NCI-H187 treated with DMSO at 0.1 percent for 48 hours (cell line): ENCODE measurements at places on chromosomes 2 and 18.

DNA sequence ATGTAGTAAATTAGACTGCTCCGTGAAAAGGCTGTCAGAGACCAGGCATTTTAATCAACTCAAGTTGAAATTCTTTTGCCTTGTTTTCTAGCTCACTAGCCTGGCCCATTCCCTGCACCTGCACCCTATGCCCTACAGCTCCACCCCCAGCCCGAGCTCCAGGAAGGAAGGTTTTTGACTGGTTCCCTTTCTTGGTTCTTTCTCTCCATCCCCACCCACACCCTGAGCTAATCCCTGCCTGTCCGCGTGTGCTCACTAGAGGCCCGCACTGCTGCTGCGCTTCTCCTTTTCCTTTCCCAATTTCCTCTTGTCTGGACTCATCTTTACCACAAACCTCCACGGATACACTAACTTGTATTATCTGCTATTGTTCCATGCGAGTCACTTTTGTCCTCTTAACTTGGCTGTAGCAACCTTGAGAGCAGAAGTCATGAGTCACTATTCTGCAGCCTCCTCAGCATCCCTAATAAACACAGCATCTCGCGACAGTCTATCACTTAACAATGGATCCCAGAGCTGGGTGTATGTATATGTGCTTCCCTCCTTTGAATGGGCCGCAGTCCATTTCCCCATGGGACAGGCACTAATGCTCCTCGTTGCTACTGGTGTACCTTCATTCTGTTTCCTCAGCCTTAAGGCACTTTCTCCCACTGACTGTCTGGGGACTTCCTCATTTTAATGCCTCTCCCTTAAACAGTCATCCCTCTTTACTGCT, 36.5 kb downstream of the COLEC12 start:
- DNase-seq = no peak

DNA sequence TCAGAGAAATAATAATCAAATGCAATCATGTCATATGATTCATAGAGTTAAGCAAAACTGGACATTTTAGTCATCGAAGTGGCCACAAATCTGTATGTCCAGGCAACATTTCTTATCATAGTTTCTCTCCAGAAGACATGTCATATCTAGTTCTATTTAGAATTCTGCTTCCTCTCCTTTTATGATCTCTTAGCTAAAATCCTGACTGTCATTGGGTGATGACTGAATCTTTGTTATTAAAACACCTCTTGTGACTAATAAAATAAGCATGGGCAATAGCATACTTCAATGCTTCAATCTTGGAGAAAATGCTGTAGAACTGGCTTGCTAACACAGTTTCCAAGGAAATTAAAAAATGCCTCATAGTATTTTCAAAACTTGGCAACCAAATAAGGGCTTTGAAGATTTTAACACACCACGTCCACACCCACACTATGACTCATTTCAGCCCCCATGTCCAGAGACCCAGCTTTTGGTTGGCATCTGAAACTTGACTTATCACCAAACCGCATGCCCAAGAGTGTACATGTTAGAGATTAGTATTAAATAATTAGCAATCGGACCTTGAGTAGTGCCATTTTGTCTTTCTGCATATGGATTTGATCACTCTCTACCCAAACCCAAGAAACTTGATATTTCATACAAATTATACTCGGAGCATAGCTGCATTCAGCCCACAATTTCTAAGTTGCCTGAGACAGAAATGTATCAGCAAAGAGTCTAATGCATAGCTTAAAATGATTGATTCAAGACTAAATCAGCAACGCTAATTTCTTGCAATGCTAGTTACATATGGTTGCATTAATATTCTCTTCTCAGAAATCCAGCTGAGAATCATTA, 106.5 kb upstream of the ETAA1 start:
- DNase-seq = no peak

- no peak for DNase-seq
These were observed 6.5 kb upstream of the KCNG2 start for GRCh38 chr18:79790996-79791972.

GRCh38 chr2:54208364-54209240, 47.4 kb downstream of the TSPYL6 start:
- no peak for DNase-seq

GRCh38 chr2:9231291-9232165, 24.9 kb downstream of the ASAP2 start:
- no peak for DNase-seq

DNA sequence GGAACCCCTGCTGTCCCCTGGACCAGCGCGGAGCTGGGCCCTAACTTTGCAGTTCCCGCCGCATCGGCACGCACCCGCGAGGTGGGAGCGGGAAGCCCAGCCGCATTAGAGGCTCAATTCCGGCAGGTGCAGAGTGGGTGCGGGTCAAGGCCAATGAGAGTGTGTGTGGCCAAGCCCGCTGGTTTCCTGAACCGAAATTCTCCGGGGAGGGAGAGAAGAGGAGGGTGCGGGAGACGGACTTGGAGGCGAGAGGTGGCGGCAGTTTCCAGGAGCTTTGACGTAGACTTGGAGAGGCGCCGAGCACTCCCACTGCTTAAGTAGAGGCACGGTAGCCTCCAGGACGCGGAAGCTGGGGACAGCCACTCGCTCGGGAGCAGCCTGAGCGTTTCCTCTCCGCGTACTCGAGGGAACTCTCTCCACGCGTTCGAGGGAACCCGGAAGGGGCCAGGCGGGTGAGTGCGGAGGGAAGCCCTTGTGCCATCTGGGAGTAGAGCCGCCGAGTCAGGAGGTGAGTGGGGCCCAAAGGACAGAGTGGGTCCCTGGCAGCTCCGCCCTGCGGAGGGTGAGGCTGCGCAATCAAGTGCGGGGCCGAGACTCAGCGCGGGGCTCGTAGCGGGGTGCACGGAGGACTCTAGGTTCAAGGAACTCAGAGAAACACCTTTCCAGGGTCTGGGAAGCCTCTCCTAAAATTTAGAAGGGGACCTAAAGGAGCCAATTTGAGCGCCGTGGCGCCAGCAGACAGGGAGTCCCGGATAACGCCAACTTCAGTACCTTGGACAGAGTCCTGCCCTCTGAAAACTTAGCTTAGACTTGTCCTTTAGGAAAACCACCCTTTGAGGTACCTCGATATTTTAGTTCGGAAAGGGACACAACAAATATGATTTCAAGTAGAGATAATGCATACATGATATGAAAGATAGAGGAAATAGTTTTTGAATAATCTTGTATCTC, at the start of gene FAM237A:
TSS of gene FAM237A (plus strand) at position 413 of the 951 bp plus-strand sequence. CDS start 1,750 bp downstream, outside the sequence.
- DNase-seq = no peak

GRCh38 chr2:207528980-207529329, 807 bp upstream of the CREB1 start:
- DNase-seq = no peak

GRCh38 chr2:143434445-143434844, 305.2 kb downstream of the ARHGAP15 start:
- no peak for DNase-seq

DNA sequence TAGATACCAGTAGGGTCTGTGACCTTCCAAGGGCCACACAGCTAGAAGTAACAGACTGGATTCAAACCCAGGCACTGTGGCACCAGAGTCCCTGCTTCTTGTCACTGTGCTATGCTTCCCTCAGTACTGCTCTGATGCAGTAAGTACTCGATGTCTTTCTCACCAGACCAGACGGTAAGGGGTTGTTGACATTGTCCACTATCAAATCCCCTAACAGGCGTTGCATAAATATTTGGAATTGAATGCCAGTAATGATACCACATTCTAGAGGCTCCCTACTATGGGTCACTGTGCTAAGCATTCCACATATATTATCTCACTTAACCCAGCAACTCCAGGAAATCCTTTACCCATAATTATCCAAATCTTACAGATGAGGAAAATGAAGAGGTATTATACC, 223.1 kb downstream of the C1D start:
- DNase-seq = no peak

GRCh38 chr2:86677816-86678215, 42.3 kb upstream of the RMND5A start:
- DNase-seq = no peak

DNA sequence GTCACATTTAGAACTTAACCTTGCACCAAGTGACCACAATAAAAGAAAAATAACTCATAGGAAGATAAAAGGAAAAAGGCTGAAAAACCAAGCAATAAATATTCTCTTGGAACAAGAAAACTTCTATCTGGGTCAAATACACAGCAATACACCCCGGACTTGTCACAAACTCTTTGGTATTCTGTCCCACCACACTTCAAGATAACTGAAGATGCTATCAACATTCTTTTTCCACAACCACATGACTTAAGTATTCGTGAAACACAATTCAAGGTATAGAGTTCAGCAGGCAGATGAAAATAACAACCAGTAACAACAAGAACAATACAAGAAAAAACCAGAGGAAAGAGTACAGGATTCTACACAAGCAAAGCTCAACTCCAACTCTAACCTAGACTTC, 18.0 kb downstream of the MBD2 start:
- DNase-seq = no peak

- no peak for DNase-seq
These were observed 1.3 kb downstream of the RNPEPL1 start for GRCh38 chr2:240569523-240569997.

- no peak for DNase-seq
These were observed 374.8 kb downstream of the EPHA4 start for GRCh38 chr2:221197225-221197856.

DNA sequence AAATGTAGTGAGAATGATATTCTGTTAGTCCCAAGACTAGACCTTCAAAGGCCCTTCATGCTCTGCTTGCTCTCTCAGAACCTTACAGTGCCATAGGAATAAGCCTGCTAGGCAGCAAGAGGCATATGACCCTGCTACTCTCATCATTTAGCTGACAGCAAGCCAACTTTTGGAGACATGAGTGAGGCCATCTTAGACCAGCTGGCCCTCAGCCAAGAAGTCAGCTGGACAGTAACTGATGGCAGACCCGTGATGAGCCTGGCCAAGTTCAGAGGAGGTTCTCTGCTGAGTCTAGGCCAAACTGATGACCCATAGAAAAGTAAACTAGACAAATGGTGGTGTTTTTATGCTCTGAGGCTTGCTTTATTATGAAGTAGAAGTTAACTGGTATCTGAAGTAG, 82.6 kb downstream of the C18orf54 start:
- no peak for DNase-seq

- no peak for DNase-seq
These were observed 644 bp downstream of the ABCG5 start for GRCh38 chr2:43837831-43838559.

DNA sequence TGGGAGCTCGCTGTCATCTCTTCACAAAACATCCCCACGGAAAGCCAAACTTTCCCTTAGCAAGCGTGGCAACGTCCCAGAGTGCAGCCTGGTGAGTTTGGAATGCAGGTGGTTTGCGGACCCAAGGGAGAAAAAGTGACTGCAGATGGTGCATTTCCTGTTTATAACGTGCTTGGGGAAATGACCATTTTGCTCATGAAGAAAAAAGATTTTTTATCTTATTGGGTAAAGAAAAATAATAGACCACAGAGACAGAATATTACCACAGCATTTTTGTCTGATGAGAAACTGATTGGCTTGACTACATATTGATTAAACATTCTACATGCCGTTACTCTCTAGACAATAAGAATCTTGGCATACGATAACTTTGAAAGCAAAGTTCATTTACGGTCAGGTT, 136.5 kb downstream of the COPS8 start:
- DNase-seq = no peak

DNA sequence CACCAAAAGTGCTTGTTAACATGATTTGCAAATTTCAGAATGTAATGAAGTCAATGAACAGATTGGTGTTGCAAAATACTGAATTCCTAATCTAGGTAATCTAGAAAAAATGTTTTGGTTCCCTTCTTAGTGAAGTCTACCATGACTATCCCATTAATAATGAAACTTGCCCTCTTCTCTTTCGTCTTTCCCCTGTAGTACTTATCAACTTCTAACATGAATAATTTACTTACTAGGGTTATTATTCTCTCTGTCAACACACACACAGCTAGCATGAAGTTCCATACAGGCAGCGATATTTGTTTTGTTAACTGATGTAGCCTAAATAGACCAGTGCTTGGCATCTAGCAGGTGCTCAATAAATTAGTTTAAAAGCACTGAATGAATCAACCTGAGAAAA, 160.2 kb downstream of the NCK2 start:
- no peak for DNase-seq

- no peak for DNase-seq
These were observed 18.8 kb downstream of the KLHL41 start for GRCh38 chr2:169528271-169528701.

DNA sequence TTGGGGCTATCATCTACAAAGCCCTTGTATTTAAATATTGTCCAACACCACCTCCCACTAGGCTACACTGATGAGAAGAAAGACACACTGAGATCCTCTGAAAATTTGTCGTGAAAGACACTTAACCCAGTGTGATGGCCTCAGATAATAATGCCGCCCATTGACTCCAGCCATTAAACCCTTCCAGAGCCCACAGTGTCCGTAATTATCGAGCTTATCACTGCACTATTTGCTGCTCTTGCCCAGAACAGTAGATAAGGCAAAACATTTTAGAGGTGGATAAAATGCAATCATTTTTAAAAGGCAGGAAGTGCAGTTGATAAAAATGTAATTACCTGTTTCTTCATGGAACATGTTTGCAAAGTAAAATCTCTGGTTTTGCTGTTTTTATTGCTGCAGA, 121.3 kb upstream of the DDX18 start:
- DNase-seq = no peak

GRCh38 chr2:239826786-239827522, 198.2 kb downstream of the NDUFA10 start:
- no peak for DNase-seq

DNA sequence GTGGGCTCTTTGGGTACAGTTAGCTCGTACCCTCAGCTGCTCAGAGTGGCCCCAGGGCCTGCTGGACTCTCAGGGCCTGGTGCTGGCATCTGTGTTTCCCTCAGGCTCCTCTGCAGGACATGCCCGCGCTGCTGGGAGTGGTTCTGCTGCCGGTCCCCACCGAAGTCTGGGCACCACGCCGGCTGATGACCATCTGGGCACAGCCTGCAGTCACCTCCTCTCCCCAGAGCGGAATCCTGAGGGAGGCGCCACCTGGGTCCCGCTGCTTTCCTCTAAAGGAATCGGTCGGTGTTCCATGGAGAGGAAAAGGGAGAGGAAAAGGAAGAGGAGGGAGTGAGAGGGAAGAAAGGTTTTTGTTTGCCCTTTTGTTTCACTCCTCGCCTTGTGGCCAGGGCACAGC, 43.6 kb downstream of the MC2R start:
- DNase-seq = no peak
